BJ (cell line): ENCODE measurements at places on chromosomes 13 and 19. TPM values are rescaled to one million over a fixed set of nuclear protein-coding genes. Genes with fewer than 3 reads are reported as not detected.

Gene IGFL1
- polyA plus RNA-seq: not detected in 2 replicates

Gene LILRA5
- not detected in 2 replicates for polyA plus RNA-seq

Gene PSG7
- polyA plus RNA-seq: 0.16 and 0.17 TPM in 2 replicates

Gene CYP2F1
- polyA plus RNA-seq: not detected in 2 replicates

Gene ZNF296
- 0.09 TPM in 1 of 2 replicates, not detected in the other for polyA plus RNA-seq

Gene LRRC4B
- 0.04 and 0.06 TPM in 2 replicates for polyA plus RNA-seq

Gene LILRB2
- polyA plus RNA-seq: not detected in 2 replicates

Gene IFI30
- 11.1 and 14.5 TPM in 2 replicates for polyA plus RNA-seq

Gene ERICH6B
- polyA plus RNA-seq: not detected in 2 replicates

Gene SIAH3
- not detected in 2 replicates for polyA plus RNA-seq

GRCh38 chr19:11164296-11164695, 8.7 kb upstream of the SPC24 start:
- no peak for DNase-seq

- DNase-seq: no peak
Observed at GRCh38 chr19:13841962-13842290, 35.0 kb upstream of the NANOS3 start.

DNA sequence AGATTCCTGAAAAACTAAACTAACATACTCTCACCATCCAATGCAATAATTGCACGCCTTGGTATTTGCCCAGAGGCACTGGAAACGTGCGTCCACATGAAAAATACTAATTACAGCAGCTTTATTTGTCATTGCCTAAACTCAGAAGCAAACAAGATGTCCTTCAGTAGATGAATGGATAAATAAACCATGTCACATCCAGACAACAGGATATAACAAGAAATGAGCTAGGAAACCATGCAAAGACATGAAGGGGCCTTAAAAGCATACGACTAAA, 25.0 kb downstream of the ELL start:
- DNase-seq: no peak

- DNase-seq: no peak
Observed at GRCh38 chr13:24931450-24932251, 164.3 kb upstream of the PABPC3 start.

DNA sequence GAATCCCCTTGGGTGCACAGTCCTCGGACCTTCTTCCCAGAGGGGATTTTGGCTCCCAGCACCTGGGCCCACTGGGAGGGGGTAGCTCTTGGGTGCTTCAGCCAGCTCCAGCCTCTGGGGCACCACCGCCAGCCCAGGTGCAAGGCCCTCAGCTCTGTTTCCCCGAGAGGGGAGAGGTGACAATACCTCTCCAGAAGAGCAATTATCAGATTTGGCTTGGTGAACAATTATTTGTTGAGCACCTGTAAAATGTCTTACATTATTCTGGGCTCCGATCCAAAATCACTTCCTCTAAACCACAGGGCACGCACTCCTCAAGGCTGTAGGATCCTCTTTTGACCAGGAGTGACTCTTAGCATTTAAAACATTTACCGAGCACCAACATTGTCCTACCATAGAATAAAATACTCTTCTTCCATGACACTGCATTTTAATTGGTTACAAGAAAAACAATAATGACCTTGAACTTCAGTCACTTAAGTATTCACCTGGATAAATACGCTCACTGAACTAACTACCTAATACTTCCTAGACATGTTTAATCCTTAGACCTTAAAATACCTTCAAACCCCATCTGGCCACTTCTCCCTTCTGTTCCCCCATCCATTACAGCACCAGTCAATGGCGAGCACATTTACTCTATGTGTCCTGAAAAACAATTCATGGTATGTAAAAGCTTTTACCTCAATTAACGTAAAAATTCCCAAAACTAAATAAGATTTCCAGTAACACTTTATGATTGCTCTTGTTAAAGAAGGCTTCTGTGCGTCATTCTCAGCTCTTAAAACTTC, 54.8 kb downstream of the ABCC4 start:
- no peak for DNase-seq

GRCh38 chr13:94242554-94242953, 236.9 kb downstream of the DCT start:
- no peak for DNase-seq

DNA sequence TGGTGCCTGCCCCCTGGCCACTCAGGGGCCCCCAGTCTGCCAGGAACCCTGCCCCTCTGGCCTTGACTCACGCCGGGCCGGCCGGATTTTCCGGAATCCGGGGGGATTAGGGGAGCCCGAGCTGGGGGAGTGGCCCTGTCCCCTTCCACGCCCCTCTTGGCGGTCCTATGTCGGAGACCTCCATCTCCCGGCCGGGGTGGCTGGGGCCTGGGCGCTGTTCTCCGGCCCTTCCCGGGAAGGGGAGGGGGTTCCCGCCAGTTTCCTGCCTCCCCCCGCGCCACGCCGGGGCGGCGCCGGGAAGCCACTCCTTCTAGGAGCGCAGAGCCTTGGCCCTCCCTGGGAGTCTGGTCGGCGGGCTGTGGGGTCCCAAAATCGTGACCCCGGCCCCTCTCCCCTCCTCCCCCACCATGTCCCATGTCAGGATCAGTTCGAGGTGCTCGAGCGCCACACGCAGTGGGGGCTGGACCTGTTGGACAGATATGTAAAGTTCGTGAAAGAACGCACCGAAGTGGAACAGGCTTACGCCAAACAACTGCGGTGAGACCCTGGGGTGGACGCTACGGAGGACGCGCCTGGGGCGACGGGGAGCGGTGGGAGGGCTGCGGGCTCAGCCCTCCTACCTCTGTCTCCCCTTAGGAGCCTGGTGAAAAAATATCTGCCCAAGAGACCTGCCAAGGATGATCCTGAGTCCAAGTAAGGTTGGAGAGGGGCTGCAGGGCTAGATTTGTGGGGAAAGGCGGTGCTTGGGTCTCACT, 1.3 kb downstream of the TRIP10 start:
- DNase-seq: no peak

DNA sequence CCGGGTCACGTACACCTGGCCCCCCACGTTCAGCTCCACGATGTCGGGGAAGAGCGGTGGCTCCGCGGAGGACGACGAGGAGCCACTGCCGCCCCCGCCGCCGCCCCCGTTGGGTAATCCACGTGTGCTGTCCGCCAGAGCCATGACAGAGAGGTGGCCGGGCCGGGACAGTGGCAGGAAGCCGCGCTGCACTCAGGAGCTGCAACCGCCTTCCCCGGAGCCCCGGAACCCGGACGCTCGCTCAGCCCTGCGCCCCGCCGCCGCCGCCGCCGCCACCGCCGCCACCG, 257 bp downstream of the KCTD12 start:
- no peak for DNase-seq

DNA sequence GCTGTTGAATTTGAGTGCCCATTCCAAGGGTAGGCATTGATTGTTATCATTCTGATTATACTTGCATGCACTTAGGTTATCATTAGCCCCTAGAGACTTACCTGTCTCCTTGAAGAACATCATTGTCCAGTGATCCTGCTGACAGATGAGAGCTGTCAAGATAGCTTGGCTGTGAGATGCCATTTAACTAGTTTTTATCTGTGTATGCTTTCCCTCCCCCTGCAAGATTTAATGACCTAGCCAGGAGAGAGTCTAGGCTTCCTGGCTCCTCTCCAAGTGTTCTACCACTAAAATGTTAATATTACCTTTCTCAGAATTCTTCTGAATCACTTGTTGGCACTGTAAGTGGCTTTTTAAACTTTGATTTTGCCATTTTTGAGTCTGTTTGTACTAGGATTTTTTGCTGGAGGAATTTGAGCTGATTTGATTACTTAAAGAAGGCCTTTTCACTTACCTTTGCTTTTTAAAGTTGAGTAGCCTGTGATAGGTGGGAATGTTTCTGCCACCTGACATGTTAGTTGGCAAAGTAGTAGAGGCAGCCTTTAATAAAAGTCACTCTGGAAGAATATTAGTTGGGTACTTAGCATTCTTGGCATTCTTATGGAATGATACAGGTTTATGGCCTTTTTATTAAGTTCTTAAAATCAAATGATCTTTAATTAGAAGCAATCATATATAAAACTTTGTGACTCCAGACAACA, 41.1 kb downstream of the ARHGAP35 start:
- DNase-seq: no peak

DNA sequence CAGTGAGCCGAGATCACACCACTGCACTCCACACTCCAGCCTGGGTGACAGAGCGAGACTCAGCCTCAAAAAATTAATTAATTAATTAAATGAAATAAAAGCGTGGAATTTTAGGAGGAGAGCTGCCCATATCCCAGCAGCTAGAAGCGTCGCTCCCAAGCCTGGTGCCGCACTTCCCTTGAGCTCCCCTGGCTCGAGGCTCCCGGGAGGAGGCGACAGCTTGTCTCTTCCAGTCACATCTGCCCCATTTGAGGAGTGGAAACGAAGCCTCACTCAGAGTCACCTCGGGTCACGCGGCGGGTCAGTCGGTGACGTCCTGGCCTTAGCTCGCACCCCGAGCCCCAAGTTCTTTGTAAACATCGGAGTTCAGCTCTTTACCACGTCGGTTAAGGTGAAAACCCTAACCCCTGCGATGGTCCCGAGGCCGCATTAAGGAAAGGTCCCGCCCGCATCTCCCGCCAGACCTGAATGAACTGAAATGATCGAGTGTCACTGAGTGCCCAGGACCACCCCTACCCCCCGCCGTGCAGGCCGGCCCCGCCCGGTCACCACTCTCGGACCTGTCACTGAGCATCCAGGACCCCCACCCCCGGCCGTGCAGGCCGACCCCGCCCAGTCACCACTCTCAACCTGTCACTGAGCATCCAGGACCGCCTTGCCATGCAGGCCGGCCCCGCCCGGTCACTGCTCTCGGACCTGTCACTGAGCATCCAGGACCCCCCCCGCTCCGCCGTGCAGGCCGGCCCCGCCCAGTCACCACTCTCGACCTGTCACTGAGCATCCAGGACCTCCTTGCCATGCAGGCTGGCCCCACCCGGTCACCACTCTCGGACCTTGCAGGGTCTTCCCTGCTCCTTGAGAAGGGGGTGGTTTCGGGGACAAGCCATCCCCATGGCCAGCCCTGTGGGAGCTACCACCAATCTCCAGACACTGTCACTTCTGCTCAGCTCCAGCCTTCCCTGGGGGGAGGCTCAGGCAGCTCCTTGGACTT, 176.9 kb downstream of the KDM4B start:
- no peak for DNase-seq

- DNase-seq: peak; percentile 78
Observed at GRCh38 chr13:110499621-110500281, 61.8 kb downstream of the RAB20 start.

DNA sequence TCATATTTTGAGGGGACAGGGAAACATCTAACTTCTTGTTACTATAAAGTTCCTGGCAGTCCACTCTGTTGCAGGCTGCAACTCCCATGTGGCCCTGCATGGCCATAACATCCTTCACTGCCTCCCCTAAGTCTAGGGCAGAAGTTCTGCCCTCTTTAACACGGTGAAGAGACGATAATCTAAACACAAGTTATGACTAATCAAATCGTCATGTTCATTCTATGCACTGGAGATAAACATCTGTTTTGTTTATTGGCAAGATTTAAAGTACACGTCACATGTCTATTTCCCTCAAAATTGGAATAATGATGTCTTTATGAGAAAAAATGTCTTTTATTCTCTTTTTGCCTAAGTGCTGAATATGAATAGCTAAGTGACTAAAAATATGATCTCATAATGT, 1629.4 kb downstream of the PCDH9 start:
- DNase-seq: no peak

DNA sequence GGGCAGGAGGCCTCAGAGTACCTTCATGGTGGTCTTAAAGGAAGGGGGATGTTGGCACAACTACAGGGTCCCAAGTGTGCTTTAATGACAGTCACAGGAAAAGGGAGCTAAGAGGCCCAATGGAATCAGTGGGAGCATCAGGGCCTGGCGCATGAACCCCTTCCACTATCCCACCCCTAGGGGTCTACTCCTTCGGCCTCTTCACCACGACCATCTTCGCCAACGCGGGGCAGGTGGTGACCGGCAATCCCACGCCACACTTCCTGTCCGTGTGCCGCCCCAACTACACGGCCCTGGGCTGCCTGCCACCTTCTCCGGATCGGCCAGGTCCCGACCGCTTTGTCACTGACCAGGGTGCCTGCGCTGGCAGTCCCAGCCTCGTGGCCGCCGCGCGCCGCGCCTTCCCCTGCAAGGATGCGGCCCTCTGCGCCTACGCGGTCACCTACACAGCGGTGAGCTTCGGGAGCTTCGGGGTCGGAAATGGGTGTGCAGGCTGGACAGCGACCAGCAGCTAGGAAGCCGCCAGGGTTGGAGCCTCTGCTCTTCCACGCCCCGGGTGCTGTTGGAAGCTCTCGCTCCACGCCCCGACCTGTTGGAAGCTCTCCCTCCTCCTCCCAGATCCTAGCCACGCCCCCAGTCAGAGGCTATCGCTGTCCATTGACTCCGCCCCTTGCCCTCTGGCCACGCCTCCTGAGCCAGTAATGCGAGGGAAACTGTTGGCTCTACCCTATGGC, 6.0 kb downstream of the PLPPR2 start:
- DNase-seq: no peak

DNA sequence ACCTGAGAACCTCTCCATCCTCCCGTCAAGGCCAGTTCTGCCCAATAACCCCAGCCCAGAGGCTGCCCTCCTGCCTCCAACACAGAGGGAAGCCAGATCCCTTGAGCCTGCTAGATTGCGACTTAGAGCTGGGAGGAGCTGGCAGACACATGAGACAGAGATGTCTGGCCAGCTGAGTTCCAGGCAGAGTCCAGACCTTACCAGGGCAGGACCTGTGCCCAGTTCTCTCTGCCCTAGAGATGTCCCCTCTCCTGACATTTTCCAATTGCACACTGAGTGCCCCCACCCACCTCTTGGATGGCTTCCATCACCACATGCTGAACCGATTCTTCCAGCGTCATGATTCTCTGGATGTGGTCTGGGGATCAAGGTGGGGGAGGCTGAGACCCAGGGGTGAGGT, 3.0 kb downstream of the HOOK2 start:
- no peak for DNase-seq

- DNase-seq: no peak
Observed at GRCh38 chr19:16203256-16204004, 5.7 kb downstream of the AP1M1 start.

GRCh38 chr19:49710372-49710951, 19.5 kb downstream of the CPT1C start:
- no peak for DNase-seq

DNA sequence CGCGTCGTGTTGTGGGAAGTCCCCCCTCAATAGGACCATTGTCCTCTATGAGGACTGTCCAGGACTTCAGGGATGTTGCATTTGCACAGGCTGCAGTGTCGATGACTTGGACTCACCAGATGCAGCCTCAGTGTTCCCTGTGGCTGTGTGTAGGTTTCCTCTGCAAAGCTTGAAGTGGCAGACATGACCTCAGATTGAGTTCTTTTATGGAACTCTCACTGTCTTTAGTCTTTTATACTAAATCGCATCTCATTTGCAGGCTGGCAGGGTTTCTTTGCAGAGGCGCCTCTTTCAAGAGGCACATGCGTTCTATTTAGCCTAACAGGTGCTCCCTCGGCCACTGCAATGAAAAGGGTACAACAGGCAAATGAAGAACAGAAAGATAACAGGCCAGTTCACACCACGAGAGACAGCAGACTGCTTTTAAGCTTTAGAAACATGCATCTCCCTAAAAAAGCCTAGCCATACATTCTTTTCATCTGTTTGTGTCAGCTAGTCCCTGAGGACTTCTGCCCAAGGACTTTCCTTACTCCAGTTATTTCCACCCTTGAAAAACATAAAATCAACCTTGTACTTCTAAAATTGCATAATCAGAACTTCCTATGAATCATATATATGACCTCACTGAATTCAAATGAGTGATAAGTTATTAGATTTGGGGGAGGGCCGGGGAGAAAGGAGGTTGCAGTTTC, 118.4 kb downstream of the RAB20 start:
- DNase-seq: no peak

- no peak for DNase-seq
Observed at GRCh38 chr19:18450021-18450930, 12.3 kb upstream of the ISYNA1 start.

- no peak for DNase-seq
Observed at GRCh38 chr13:99955747-99956472, 15.7 kb downstream of the ZIC5 start.
